A172 (cell line): ENCODE measurements at places on chromosomes 6 and 20.

DNA sequence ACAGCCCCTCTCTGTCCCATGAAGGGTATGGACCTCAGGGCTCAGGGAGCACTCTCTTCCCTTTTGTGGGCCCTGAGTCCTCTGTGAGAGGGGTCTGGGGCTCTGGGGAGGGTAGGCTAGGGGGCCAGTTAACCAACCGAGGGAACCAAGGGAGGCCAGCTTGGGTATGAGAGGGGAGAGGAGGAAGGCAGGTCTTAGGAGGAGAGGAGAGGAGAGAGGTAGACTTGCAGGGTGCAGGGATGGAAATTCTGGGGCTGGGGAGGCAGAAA is 720 bp downstream of the DUSP15 start:
- DNase-seq: no peak

DNA sequence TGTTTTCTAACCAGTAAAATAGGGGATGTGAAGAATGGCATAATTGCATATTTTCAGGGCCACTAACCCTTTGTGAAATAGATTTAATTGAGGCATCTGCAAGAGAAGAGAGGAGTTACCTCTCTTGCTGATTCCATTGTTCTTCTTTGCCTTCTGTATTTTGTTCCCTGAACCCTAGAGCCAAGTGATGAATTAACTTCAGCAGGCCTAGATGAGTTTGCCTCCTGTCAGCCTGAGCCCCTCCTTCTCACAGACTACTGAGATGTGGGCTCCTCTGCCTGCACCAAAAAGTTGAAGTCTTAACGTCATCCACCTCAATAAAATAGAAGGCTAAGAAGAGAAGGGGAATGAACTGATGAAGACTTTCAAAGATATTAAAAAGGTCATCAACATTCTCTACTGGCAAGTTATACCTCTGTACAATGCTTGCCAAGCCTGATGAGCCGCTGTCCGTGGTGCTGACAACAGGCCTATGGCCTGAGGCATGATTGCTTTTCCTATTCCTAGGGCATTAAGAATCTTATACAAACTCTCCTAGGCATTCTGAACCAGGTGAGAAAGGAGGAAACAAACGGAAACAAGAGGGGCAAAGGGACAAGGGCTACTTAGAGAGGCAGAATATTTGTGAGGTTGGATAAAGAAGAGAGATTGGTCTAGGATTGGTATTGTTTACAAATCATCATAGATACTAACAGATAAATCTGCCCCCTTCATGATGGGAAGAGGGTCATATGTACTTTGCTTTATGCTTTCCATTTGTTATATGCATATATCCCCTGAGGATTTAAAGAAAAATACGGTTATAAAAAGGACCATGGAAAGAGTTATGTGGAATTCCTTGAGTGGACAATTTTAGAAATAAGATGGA is 46.8 kb downstream of the CD24 start:
- peak; percentile 41 for DNase-seq

- DNase-seq: no peak
These were observed 13.2 kb downstream of the HDGFL1 start for GRCh38 chr6:22582417-22583205.

GRCh38 chr6:134719911-134720310 is 230.0 kb downstream of the ALDH8A1 start:
- no peak for DNase-seq

DNA sequence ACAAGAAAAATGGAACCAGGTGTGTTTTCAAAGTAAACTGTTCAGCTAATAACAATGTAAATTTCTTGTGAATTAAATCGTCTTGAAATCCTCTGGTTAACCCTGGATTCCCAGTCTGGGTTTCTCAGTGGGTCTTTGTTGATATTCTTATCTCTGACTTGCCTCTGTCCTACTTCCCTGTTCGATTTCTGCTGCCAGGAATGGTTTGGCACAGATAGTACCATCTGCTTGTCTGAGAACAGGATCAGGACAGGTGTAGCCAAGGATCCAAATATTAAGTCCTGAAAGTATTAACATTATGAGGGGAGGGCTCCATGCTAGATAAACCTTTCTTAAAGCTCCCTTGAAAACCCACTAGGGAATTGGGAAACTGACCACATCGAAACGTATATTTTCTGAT is 30.1 kb downstream of the ARFGEF2 start:
- DNase-seq: no peak

GRCh38 chr6:34455831-34456230 is 10.0 kb upstream of the PACSIN1 start:
- no peak for DNase-seq

DNA sequence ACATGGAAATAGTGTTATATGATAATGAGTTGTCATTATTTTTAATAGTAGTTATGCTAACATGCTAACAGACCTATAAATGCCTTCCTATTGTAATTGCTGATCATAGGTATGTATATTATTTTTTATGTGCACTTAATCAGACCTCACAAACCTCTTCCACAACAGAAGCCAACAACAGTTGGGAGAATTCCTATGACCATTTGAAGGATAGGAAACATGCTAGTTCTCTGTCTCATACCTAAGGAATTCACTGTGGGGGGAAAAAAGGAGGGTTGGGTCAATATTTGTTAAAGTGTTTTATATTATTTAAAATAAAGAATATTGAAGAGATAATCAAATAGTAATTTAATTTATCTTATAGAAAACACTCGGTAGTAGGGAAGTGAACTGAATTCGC is 990.9 kb downstream of the EPHA7 start:
- DNase-seq: no peak

GRCh38 chr20:33531885-33532284 is 42.0 kb downstream of the CBFA2T2 start:
- no peak for DNase-seq

- no peak for DNase-seq
These were observed 91.6 kb upstream of the FAM184A start for GRCh38 chr6:119170103-119170446.

DNA sequence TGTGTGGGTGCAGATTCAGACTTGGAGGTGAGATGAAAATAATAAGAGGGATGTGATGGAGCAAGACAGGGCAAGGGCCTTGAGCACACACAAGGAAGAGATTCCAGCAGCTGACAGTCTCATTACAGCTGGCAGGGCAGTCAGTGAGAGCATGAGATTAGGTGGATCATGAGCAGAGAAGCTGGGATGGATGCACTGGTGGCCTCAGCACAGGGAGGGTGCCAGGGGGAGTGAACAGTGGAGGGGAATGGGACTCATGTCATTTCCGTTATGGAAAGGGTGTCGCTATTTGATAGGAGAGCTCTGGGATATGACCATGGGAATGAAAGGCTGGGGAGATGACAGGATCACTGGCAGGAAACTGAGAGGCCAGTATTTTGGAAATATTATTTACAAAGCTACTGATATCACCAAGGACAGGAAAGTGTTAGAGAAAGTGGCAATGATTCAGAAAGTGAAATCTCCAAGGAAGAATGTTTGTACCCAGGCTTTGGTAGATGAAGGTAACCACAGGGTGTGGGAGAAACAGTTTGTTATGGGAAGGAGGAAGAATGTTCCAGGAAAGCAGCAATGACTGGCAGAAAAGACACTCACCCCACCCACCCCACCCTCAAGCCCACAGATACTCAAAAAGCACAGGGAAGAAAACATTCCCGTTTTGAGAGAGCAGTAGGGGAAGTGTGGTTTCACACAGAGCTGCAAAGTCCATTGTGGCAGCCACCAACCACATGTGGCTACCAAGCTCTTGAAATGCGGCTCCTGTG is 214.7 kb upstream of the PROKR2 start:
- peak; percentile 28 for DNase-seq
